ENCODE measurements at places on chromosomes 2 and 18.

DNA sequence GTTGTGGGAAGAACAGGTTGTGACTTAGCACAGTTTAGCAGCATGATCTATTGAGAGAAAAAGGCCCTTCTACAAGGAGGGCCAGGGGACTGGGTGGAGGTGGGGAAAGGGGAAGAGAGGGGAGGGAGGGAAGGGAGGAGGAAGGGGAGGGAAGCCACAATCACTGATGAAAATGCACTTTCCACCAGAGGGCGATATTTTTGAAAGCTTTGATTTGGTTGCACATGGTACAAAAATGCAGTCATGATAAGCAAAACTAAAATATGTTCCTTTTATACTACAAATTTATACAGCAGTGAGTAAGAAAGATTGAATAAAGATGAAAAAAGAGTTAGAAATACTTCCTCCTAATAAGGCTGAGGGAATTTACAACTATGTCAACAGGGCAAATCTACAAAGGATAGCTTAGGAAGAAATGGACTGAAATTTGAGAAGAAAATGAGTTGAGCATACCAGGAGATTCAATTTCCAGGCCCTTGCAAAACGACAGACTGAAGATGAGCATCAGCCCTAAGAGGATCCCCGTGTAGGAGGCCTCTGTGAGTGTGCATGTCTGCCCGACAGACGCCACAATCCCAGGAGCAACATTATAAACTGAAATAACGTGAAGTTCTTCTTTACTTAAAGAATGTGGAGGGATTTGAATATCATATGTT lies 17.2 kb downstream of the SH3YL1 start:
- no peak for DNase-seq

- DNase-seq = no peak
These were observed 66.8 kb upstream of the SPRED2 start for GRCh38 chr2:65499216-65499615.

DNA sequence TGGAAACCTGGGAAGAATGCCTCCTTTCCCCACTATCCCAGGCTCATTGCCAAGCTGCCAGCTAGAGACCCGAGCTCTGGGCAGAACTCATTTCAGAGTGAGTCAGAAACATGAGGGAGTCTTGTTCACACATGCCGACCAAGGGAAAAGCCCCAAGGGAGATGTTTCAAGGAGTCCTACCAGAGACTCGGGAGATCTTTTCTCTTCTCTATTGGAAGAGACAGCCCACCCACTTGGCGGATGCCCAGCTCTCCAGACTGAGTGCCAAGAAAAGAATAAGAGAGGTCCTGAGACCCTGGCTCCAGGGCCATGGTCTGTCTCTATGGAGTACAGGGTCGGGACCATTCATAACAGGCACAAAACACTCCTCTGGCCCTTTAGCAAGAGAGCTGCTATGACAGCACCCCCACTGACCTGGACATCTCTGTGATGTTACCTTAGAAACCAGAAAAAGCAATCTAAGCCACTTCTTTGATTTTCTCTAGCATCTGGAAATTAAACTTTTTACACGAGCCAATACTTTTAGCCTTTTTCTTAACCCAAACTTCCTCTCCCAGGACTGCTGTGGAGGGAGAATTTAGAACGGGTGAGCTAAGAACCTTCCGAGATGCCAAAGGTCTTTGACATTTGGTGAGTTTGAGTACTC lies 18.5 kb upstream of the IGFBP5 start:
- no peak for DNase-seq

DNA sequence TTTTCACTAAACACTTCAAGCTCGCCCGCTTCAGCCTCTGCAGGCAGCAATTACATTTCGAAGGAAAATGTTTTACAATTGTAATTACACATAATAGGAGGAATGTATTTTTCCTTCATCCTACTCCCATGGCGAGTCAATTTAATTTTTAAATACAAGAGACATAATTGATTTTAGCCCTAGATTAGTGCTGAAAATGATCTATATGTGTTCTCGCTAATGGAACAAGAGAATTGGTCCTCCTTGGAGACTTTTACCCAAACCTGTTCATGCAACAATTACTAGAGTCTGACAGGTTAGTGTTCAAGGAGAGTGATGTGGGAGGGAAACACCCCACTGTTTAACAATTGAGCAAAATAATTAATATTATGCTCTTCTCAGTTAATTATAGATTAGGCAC lies 509.4 kb upstream of the SETBP1 start:
- no peak for DNase-seq

DNA sequence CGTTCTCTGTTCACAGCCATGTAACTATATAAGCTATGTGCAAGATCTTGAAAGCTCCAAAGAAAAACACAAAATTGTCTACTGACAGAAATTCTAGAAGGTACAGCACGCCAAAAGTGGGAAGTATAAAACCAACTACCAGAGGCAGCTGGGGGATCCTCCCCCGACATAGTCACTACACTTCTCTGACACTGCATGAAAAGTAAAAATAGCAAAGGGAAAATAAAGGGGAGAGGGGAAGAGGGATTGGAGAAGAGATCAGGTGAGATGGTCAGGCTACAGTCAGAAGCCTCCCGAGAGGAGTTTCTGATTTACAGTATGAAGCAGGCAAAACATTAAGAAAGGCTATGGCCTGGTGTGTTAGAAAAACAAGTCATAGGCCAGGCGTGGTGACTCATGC lies 39.8 kb upstream of the PCBP1 start:
- no peak for DNase-seq

GRCh38 chr18:79776674-79777073 lies 21.1 kb upstream of the KCNG2 start:
- no peak for DNase-seq

DNA sequence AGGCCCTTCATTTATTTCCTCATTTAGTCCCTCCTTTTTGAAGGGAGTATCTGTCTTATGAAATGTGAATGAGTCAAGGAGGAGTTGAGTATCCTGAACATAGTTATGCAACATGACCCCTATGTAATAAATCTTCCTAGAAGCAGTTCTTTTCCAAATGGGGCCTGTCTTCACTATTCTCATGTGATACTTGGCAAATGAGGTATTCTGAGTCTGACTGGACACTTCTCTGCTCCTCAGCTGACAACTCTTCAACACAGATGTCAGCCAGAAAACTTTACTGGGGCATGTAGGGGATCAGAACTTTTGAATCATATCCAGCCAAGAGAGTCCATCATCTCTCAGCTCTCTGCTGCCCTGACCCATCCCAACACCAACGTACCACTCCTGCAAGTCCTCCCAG lies 291.6 kb downstream of the ZNF385B start:
- DNase-seq = no peak

DNA sequence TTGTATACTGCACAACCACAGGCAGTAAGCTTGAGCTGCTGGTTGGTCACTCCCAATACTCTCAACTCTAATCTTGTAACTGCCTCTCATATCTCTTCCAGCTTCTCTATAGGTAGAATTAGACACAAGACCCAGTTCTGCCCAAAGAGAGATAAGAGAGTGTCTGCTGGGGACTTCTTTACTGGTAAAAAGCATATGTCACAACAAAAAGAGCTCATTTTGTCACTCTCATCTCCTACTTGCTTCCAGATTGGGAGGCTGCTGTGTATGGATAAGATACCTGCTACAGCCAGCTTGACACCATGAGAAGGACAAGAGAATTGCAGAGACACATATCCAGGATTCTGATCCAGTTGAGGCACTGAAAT lies 165.2 kb downstream of the PTH2R start:
- no peak for DNase-seq

DNA sequence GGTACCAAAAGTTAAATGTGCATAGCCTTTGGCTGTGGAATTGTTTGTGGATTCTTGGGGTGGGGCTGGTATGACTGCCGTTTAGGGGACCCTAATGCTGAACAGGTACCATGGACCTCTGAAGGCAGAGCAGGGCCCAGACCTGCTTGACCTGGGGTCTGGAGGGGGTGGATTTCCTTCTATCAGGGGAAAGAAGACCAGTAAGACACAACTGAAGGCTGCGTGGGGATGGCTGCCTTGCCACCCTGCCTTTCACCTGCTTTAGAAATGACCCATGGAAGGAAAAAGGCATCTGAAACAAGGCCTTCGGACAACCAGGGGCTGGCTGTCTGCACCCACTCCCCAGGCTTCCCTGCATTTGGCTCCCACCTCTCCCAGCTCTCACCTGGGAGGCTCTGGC lies 17.7 kb upstream of the RESP18 start:
- DNase-seq = no peak

DNA sequence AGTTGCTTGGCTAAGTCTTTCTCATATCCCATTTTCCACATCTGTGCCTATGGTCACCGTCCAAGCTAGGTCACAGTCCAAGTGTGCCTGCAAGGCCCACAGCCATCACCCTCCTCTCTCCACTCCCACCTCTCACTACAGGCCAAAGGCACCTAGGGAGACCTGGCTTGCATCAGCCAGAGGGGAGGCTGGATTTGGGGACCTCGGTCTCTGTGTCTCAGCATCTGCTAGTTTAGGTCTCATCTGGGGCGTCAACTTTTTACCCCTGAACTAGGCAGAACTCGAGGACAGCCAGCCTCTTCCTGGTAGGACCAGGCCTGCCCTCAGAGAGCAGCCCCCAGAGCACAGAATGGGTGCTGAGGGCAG lies 217.1 kb downstream of the DYSF start:
- DNase-seq = no peak

GRCh38 chr2:33529771-33530481 lies 53.5 kb downstream of the RASGRP3 start:
- no peak for DNase-seq

GRCh38 chr18:47999801-48000248 lies 69.4 kb upstream of the SMAD2 start:
- DNase-seq = no peak

- DNase-seq = no peak
These were observed 1324.1 kb upstream of the SLC39A10 start for GRCh38 chr2:194332799-194333490.

GRCh38 chr2:56148825-56149224 lies 35.0 kb upstream of the CCDC85A start:
- no peak for DNase-seq

GRCh38 chr2:150271952-150272802 lies 215.3 kb downstream of the RND3 start:
- no peak for DNase-seq

- no peak for DNase-seq
These were observed 166.6 kb downstream of the PMAIP1 start for GRCh38 chr18:60066219-60066975.

DNA sequence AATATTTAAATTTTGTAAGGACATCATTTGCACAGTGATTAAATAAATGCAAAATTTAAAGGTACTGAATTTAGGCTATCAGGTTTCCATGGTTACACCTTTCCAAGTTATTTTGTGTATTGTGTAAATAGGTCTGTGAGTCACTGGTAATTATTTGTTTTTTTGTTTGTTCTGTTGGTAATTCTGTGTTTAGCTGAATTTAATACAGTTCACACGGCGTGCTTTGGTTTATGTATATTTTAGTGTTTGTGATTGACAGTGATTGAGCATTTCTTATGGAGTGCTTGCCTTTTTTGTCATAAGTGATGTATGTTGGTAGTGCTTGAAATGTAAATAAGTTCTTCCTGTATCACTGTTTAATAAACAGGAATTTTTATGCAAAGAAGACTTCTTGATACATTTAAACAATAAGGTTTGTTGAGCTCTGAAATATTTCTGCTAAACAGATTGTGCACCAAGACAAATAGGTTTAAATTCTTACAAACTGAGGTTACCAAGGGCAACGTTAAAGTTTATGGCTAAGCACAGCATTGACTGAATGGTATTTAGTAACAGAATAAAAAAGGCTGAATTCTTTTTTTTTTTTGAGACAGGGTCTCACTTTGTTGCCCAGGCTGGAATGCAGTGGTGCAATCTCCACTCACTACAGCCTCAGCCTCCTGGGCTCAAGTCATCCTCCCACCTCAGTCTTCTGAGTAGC lies 38.3 kb upstream of the DLX1 start:
- no peak for DNase-seq

DNA sequence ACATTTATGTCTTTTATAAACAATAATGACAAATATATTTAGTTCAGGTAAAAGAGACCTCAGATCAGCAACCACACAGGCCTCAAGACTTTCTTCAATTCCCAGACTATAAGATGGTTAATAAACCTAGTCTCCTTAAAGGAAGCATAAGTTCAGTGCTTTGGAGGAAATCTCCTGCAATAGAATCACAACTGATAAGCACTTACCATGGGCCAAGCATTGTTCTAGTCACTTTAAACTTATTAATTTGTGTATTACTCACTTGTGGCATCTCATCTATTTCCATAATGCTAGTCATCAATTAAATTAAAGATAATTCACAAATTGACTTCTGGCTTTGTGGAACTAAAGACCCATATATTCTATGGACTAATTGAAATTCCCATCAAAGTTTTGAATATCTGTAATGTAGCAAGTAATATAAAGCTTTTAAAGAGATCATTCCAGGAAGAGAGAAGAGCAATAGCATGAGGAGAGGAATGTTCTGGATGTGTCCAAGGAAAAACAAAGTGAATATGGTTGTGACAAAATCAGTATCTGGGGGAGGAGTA lies 42.2 kb downstream of the COL3A1 start:
- DNase-seq = no peak

GRCh38 chr2:127162261-127163089 lies 55.5 kb upstream of the BIN1 start:
- no peak for DNase-seq

Data from NCI-H2107 (cell line).